ENCODE measurements at places on chromosomes 4 and X.

- no peak for DNase-seq
These were observed 31.7 kb downstream of the IGSF1 start for GRCh38 chrX:131257367-131257766.

DNA sequence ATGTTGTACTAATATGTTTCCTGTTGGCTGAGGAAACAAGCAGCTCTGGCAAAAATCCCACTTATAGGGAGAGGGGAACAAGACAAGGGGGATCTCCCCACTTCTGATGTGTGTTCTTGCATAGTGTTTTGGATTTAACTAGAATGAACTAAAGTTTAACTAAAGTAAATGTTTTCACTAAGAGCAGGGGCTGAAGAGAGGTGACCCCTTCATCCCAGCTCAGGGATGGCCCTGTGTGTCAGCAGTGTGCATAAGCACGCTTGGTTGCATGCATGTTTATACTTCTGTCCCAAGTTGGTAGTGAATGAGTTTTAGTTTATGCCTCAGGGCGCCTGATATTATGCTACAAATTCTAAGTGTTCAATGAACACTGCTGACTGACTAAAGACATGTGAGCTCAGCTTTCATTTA is 169.4 kb downstream of the MGST2 start:
- no peak for DNase-seq

GRCh38 chr4:143356493-143356892 is 19.8 kb downstream of the GAB1 start:
- DNase-seq = no peak

- DNase-seq = no peak
These were observed 433.6 kb upstream of the FRG1 start for GRCh38 chr4:189507060-189507459.

DNA sequence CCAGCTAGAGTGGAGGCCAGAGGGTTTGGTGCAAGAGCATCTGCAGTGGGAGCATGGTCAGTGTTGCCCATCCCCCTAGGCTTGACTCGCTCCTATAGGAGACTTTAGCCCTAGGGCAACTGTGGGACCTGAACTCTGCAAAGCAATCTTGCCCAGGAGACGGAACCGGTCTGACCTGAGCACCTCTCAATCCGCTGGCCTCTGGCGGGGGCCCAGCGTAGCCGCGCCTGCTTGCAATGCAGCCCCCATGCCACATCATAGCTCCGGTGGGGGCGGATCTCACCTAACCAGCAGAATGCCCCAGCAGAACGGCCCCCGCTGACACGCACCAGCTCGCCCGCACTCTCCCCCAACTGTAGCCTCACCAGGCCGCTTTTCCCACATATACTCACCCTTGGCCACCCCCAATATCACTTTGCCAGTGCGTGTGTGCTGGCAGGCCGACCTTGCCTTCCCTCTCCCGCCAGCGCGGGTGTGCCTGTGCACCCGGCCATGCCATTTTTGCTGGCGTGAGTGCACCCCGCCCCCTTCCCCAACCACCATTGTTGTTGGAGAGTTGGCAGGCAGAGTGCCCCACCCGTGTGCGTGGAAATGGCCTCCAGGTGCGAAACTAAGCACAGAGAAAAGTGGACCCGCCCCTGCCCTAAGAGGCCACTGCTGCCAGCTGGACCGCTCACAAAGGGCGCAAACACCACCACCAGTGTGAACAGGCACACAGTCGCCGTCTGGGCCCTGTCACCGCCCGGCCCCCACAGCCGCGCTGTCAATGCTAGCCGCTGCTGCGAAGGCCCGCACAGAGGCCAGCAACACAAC is 5.8 kb downstream of the BEX4 start:
- no peak for DNase-seq
